8988T (cell line): ENCODE measurements at places on chromosomes 4 and X.

- no peak for DNase-seq
Measured at GRCh38 chrX:10393241-10393640, 227.1 kb downstream of the MID1 start.

DNA sequence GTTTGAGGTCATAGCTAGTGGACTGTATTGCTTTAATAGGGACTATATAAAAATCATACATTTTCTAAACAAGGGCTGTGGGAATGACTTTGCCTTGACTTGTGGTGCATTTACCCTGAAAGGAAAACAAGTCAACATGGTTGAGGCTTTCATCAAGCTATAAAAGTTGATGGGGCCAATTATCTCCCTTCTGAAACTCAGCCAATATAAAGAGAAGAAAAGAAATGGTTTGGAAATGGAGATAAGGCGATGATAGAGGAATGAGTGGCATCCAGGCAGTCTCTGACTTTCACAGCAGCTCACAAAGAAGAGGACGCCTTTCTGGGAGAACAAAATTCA, 118.7 kb downstream of the SMARCA1 start:
- no peak for DNase-seq

DNA sequence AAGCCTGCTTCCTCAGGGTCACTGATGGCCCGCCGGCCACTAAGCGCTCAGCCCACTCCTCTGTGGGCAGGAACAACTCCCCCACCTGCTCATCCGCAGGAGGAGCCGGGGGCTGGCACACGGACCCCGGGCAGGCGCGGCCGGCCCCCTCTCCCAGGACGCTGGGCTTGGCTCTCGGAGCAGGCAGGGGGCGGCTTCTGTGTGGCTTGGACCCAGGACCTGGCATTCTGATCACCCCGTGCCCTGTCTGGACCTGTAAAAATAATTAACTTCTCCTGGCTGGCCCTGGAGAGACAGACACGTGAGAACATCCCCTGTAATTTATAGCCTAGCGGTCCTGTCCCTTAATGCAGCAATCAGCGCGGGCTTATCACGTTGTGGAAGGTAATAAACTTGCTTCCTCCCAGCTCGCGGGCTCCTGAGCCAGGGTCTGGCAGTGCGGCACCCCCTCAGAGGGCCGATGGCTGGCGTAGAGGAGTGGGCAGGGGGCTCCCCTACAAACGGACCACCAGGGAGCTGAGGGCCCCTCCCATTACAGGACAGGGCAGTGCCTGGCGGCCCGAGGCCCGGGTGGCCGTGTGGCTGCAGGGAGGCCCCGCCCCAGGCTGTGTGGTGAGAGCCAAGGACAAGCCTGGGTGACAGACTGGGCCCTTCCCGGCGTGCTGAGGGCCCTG, 84.5 kb upstream of the NKX1-1 start:
- DNase-seq: no peak

DNA sequence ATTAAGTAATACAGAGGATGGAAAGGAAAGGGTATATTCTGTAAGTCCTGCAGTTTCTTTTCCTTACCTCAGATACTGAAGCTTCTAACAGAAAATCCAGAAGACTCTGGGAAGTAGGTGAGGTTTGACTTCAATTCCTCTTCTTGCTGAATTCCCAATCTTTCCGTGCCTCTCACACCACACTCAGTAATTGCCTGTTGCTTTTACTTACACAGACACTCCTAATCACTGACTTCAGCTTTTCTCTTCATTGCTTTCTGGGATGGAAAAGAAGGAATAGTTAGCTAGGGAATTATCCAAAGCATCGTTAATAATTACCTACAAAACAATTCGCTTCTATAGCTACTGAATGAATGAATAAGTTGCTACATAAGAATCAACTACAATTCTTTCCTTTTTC, 163.6 kb downstream of the FBXO8 start:
- no peak for DNase-seq

- no peak for DNase-seq
Measured at GRCh38 chr4:21946858-21947257, 1.7 kb downstream of the KCNIP4 start.

DNA sequence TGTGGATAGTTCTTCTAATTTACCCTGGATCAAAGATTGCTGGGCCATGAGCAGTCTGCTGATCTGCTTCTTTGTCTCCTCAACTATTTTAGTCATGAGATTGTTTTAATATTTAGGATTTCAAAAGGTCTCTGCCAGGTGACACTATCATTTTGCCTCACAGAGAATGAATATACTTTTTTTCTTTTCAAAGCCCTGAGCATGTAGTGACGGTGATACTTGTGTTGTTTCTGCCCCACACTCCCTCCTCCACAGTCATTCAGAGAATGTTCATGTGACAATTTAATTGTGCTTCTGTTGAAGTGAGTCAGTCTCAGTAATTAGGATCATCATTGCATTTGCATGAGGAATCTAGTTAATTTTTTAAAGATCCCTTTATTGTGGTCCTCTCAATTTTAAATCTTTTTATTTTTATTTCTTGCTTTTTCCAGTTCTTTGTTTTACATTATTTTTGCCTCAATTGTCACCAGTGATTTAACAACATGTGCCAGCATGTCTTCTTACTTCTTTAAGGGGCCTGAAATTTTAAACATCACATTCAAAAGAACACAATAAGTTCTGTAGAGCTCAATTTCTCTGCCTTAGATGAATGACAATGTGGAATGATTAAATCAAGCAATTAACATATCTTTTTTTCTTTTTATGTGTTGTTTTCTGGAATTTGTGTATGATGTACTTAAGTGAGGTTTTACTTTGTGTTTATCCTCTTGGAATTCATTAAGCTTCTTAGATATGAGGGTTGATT, 12.3 kb downstream of the MMRN1 start:
- DNase-seq: no peak

DNA sequence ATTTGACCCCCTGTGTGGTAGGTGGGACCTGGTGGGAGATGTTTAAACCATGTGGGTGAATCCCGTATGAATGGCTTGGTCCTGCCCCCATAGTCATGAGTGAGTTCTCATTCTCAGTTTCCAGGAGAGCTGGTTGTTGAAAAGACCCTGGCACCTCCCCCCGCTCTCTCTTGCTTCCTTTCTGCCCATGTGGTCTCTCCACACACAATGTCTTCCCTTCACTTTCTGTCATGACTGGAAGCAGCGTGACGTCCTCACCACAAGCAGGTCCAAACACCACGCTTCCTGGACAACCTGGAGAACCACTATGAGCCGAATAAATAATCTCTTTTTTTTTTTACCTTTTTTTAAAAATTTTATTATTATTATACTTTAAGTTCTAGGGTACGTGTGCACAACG, 3.5 kb upstream of the CSF2RA start:
- no peak for DNase-seq

DNA sequence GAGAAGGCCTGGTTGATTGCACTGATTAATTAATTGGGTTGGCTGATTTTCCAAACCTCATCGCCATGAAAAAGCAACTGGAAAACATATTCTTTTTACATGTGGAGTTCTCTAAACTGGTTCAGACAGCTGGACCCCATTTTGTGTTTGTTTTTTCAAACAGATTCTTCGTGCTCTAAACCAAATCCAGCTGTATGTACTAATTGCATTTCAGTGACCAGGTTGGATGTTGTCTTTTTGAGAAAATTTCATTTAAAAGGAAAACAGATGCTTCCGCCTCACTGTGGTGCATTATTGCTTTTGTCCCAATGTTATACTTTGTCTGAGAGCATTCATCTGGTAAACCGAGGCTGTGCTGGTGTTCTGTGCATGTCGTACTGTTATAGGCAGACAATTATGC, 67.8 kb upstream of the LNX1 start:
- DNase-seq: no peak

DNA sequence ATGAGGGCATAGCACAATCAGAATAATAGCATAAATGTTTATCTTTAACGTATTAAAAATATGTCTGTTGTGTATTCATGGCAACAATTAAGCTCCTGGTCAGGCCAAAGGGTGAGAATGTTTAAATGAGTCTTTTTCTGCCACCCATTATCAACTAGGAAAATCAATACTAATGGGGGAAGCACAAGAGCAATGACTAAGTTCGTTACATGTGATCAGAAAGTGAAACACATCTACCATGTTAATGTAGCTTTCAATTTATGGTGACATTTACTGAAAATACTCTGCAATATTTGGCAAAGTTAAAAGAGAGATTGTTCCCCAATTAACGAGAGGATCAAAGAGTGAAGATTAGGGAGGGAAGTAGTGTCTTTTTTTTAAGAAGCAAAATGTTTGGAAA, 143.7 kb downstream of the NAA11 start:
- DNase-seq: no peak

DNA sequence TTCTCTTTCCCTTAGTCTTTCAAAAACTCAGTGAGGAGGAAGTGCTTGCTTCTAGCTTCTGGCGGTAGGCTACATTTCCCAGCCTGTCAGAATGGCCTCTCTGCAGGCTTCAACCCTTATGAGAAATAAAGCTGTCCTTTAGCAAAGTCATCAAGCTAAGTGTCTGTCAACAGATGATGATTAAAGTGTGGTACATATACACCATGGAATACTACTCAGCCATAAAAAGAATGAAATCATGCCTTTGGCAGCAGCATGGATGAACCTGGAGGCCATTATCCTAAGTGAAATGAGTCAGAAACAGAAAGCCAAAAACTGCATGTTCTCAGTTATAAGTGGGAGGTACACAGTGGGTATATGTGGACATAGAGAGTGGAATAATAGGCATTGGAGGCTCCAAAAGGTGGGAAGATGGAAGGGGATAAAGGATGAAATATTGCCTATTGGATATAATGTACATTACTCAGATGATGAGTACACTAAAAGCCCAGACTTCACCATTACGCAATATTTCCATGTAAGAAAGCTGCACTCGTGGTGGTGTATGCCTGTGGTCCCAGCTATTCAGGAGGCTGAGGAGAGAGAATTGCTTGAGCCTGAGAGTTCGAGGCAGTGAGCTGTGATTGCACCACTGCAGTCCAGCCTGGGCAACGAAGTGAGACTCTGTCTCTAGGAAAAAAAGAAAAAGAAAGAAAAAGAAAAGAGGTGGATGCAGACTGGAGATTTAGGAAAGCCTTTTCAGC, 7.9 kb downstream of the TRIM2 start:
- DNase-seq: no peak

DNA sequence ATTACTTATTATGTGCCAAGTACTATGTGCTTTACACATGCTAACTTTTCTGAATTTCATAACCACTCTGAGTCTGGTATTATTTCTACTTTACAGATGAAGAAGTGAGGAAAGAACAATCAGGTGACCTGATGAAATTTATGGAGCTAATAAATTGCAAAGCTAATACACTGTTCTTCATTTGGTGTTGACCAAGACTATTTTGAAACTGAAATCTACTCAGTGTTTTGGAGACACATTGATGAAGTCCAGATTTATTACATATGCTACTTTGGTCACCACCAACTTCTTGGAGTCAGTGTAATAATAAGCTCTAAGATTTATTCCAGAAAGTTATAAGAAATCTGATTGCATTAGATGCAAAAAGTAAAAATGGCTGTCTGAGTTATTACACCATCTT, 637.9 kb downstream of the FAT4 start:
- DNase-seq: no peak

DNA sequence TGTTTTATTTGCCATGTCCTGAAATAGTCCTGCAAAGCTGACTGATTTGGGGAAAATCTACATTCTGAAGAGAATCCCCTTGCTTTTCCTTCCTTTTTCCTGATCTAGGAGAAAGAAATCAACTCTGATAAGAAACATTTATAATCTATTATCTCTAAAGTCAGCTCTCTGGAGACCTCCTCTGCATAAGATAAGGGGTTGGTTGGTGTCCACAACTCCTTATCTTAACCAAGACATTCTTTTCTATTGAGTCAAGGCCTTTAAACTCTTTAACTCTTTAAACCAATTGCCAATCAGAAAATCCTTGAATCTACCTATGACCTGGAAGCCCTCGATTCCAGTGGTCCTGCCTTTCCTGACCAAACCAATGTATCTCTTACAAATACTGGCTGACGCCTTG, 373.6 kb upstream of the RASGEF1B start:
- DNase-seq: no peak

GRCh38 chr4:84530871-84531270, 31.8 kb upstream of the NKX6-1 start:
- no peak for DNase-seq

DNA sequence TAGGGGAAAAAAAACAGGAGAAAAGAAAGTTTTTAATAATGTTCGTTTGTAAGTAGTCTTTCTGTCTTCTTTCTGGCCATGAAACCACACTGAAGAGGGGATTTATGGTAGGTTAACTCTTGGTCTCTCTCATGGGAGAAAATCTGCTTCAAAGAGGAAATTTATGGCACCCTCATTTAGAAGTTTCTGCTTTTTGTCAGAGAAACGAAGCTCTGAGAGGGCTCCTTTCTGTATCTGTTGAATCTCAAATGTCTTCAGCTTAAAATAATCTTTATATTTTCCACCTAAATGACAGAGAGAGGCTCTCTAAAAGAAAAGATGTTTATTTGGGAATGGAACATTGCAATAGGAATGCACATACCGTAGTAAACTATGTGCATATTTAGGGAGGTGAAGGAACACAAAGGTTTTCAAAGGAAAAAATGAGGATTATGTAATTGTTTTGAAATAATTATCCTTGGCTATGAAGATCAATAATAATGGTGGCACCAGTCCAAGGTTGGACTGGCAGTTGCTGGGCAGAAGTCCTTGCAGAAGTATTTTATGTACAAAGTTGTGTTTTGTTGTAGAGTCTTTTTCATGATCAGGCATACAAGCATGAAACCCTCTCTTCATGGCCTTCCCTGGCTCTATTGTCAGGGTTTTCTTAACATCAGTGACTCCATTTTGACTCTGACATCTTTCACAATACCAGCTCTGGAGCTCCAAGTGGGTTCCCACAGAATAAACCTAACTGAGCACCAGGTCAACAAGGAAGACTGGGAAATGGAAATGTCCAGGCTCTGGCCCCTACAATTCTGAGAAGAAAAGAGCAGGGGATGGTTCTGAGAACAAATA, 53.0 kb upstream of the HPSE start:
- DNase-seq: no peak

DNA sequence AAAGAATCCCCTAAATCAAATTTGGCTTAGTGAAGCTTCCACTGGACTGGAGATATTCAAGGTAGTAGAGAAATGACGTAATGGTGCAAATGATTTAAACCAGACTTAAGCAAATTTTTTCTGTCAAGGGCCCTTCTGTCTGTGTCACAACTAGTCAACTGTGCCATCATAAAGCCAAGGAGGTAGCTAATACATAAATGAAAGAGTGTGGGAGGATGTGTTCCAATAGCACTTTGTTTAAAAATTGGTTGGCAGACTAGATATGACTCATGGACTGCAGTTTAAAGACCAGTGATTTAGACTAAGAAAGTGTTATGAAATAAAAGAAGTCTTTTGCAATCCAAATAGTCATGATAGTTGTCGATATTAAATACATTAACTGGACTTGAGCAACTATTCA, 24.3 kb upstream of the TEX13C start:
- no peak for DNase-seq

DNA sequence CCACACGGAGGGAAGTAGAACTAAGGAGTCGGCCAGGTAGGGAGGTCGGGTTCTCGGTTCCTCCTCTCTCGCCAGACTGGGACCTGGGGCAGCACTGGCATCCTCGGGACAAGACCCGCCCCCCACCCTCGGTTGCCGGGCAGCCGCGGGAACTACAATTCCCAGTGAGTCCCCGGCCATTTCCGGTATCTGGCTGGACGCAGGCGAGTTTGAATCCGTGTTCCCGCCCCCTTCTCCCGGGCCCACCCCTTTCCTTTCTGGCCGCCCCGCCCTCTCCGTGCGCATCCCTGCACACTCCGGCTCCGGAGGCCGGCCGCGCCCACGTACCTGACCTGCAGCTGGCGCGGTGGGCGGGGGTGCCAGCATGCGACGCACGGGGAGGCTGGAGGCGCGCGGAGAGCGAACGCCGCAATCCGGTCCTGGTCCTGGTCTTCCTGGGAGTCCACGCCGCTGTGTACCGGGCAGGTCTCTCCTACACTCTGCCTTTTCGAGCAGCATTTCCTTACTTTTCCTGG, 10.2 kb upstream of the DLG3 start:
- DNase-seq: no peak
